ENCODE measurements at places on chromosomes 2 and 18. TPM values are rescaled to one million over a fixed set of nuclear protein-coding genes. Genes with fewer than 3 reads are reported as not detected.

DNA sequence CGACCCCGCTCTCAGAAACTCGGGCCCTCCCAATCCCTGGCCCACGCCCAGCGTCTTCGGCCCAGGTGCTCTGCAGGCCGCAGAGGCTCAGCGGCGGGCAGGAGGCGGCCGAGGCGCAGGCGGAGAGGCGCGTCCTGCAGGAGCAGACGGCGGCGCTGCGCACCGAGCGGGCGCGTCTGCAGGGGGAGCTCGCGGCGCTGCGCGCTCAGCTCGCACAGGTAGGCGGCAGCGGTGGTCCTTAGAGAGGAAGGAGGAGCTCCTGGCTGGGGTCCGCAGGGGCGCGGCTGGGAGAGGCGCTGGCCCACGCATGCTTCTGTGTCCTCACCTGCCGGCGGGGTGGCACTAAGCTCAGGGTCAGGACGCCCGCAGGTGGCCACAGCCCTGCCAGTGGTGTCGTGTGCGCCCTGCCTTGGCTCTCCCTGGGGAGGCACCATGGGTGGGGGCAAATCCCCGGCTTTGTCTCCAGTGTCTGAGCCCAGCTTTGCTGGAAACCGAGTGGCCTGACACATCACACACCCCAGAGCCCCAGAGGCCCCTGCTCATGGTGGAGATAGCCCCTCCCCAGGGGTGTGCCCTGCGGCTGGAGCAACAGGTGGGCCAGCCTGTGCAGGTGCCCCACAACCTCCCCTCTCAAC, 14.9 kb upstream of the SNED1 start:
- peak; percentile 48 for DNase-seq

DNA sequence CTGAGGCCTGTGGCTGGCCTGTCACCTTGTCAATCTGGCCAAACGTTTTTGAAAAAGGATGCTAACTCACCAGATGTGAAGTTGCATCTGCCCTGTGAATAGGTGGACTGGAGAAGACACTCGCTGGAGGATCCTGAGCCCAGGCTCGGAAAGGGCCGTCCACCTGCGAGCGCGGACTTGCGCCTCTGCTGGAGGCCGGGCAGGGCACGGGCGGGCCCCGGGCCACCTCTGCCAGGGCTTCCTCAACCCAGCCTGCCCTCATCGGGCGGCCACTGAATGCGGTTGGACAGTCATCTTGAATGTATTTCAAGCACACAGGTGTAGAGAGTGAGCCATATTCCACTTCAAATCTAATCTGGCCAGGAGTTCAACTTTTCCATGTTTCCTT, 83.9 kb downstream of the FAM210A start:
- DNase-seq: no peak

GRCh38 chr18:49901862-49902340, 88.6 kb upstream of the ACAA2 start:
- DNase-seq: no peak

DNA sequence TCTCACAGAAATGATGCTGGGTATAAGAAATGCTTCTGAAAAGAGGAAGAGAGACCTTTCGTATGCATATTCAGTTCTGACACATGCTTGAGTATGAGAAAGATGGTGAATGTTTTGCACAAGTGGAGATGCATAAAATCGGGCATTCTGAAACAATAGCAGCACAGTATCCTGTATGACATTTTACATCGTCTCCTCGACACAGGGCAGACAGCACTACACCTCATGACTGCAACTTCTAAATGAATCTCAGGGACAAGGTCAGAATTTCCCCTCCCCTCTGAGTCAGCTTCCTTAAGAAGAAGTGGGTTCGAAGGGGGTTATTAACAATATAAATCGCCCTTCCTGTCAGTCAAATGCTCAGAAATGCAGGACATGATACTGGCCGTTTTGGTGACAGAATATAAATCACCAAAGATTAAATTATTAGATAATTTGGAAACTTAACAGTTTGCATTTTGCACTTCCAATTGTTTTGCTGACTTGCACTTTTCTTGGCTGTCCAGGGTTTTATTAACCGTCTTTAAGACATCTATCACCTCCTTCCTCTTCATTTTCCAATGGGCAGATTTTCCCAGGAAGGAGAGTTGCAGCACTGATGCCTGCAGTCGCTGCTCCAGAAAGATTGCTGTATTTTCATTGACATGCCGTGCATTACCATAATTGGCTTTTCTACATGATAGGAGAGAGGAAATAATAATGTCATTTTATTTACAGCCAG, 57.2 kb downstream of the TSHZ1 start:
- no peak for DNase-seq

GRCh38 chr2:40181855-40182254, 270.0 kb downstream of the SLC8A1 start:
- no peak for DNase-seq

GRCh38 chr18:46917803-46918600, 600 bp downstream of the KATNAL2 start:
- no peak for DNase-seq

DNA sequence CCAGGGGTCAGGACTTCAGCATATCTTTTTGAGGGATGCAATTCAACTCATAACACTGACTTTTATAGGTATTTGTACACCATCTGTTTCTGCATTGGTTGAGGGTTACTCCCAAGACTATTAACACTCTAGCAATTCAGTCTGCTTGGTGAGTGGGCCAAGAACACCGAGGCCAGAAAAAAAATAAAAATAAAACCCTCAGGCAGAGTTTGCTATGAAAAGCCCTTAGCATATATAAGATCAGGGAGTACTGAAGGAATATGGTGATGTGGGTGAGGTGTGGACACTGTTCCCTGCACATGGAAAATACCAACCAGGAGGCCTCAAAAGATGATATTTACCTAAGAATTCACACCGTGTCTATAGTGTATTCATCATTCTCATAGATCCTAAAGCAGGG, 383.2 kb upstream of the UBE2E3 start:
- DNase-seq: no peak

- no peak for DNase-seq
Observed at GRCh38 chr2:79530443-79530842, 17.6 kb downstream of the CTNNA2 start.

DNA sequence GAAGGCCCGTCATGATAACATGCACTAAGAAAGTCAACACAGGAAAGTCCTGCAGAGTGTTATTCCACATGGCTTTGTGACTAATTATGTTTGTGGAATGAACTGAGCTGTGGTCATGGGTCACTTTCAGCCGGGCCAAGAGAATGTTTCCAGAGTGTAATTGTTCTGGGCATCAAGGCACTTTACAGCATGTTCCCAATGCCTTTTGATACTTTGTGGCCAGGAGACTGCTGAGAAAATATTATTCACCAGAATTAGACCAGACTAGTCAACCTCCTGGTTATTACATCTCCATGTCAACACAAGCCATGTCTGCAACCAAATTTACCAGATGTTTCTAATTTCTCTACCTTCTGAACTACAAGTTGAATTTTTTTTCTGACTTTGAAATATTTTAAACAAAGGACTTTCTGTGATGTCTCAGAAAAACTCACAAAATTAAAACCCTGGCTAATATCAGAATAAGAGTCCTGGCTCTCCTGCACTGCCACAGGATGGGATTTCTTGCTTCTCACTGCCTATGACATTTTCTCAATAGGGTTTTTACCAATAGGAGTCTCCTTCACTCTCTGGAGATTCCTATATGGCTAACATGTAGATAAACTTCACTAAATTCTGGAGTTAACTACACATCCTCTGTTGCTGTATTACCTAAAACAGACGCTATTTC, 90.6 kb upstream of the WDR75 start:
- DNase-seq: no peak

DNA sequence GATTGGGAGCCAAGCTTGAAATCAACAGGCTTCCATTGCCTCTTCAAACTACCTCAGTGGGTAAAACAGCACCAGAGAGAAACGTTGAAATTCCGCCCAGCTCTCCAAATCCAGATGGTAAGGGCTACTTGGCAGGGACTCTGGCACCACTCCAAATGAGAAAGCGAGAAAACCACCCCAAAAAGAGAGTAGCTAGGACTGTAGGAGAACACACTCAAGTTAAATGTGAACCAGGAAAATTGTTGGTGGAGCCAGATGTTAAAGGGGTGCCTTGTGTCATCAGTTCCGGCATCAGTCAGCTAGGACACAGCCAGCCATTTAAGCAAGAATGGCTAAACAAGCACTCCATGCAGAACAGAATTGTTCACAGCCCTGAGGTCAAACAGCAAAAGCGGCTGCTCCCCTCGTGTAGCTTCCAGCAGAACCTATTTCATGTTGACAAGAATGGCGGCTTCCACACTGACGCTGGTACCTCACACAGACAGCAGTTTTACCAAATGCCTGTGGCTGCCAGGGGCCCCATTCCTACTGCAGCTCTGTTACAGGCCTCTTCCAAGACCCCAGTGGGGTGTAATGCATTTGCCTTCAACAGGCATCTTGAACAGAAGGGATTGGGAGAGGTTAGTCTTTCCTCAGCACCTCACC, 167.3 kb downstream of the ASXL3 start:
- no peak for DNase-seq

DNA sequence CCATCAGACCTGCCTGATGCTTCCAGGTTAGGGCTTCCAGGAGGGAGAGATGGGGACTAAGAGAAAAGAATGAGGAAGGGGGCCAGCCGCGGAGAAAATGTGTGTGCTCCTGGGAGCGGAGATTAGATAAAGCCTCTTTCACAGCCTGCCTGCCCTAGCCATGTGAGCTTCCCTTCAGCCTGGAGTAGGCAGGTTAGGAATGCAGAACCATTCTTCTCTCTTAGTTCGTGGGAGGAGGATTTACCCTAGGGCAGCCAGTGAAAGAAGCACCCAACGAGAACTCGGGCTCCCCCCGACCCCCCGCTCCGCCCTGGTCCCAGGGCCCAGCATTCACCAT, 36.1 kb downstream of the POMC start:
- DNase-seq: no peak

DNA sequence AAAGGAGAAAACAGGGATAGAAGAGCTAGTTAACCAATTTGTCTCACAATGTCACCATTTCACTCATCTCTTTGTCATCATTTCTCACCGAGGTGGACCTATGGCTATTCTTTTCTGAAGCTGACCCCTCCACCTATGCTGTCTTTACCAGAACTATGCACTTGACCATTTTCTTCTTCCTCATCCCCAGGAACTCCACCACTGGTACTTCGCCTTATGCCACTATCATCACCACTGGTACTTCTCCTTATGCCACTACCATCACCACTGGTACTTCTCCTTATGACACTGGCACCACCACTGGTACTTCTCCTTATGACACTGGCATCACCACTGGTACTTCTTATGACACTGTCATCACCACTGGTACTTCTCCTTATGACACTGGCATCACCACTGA, 745.8 kb upstream of the CHAC2 start:
- no peak for DNase-seq

- no peak for DNase-seq
Observed at GRCh38 chr2:24077879-24078278, 1.8 kb upstream of the SF3B6 start.

GRCh38 chr18:59006461-59007067, 133.1 kb upstream of the SEC11C start:
- DNase-seq: no peak

GRCh38 chr2:211793690-211794089, 744.9 kb downstream of the ERBB4 start:
- DNase-seq: no peak

Gene SLC19A3
- not detected for total RNA-seq

Gene SUCLG1
- 47.4 TPM for total RNA-seq

Gene HNMT
- not detected for total RNA-seq

Gene REG1B
- total RNA-seq: not detected

Measured in CD4-positive, CD25-positive, alpha-beta regulatory T cell (primary cell).